Activated CD8-positive, alpha-beta memory T cell treated with anti-CD3 and anti-CD28 coated beads, Interleukin-2, amount 50 U/mL, for 48 hours (primary cell): ENCODE measurements at places on chromosomes 5 and 9.

DNA sequence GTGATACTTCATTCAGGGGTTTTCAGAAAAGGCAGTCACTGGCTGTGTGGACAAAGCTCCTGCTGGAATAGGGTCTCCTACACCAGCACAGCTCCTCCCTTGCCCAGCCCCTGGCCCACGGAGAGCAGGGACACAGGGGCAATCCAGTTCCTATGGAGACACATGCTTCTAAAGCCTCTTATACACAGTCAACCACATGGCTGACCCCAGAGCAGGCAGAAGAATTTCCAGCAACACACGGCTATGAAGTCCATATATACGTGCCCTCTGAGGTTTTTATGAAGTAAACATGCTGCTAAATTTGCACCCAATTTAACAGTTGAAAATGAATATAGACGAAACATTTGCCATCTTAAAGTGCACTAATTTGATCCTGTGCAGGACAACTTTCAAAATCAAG is 19.4 kb downstream of the PSMB7 start:
- DNase-seq, result no peak

GRCh38 chr5:32522429-32523143 is 62.8 kb upstream of the SUB1 start:
- DNase-seq, result no peak

- DNase-seq, result no peak
These were observed 9.8 kb upstream of the GADD45G start for GRCh38 chr9:89594811-89595550.

DNA sequence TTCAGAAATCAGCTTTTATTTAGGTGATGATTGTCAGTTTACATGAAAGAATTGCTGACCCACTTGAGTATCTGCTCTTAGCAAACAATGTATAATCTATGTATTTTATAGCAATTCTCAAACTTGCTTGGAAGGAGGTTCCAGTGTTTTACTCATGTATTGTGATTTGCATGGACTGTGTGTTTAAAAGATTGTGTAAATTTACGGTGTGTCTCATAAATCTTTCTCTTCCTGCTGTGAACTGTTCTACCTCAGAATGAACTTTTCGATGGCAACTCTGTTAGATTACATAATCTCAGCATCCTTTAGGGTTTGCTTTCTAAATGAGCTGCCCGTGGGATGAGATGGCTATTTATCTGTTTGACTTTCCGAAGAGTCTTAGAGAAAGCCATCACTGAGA is 122.5 kb downstream of the MEF2C start:
- DNase-seq, result no peak

DNA sequence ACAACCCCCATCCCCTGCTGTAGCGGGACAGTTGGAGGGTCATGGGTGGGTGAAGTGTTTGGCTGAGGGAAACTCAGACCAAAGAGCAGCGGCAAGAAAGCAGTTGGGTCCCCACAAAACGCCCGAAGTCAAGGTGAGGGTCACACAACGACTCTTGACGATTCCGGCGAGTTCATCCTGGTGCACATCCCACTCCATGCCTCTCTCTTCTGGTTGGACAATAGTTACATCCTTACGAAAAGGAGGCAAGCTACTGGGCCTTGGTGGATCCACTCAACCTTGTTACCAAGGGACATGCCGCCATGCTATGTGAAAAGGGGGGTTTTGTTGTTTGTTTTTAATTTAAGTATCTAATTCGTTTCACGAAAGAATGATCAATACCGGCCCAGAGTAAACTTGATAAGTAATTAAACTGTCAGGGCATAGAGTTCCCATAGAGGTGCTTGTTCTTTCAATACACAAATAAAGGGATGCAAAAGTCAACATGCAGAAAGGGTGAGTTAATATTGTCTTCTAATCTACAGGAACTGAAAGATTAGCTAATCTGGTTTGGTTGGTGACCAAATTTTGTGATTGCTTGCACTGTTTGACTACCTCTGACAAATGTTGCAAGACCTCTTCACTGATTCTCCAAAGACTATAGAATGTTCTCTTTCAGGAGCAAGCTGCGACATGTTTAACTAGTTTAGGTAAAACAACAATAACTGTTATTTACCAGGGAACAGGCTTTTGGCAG is 732 bp upstream of the SMIM15 start:
- no peak for DNase-seq

GRCh38 chr5:143524338-143524945 is 121.0 kb upstream of the NR3C1 start:
- no peak for DNase-seq

DNA sequence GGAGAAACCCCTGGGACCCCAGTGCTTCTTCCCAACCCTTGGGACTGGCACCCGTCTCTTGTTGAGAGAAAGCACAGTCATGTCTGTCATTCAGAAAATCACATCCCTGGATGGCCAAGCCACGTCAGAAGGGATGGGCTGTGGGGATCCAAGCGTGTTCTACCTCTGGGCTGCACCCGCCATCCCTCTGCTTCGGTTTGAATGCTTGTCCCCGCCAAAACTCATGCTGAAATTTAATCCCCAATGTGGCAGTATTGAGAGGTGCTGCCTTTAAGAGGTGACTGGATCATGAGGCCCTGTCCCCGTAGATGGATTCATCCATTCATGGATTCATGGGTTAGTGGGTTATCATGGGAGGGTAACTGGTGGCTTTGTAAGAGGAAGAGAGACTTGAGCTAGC is 27.0 kb downstream of the CEL start:
- no peak for DNase-seq

GRCh38 chr5:149141224-149141956 is at the start of gene ABLIM3:
TSS of gene ABLIM3 (plus strand) at chr5:149141493. CDS start at chr5:149142096, 603 bp downstream.
- DNase-seq, result peak; percentile 93

GRCh38 chr5:66291771-66292170 is 147.7 kb downstream of the SREK1 start:
- no peak for DNase-seq

- no peak for DNase-seq
These were observed 1.9 kb downstream of the OCLN start for GRCh38 chr5:69494452-69494851.

- DNase-seq, result no peak
These were observed 958.5 kb downstream of the DTWD2 start for GRCh38 chr5:118029807-118030206.
